Aorta (tissue), 5 donors: ENCODE measurements at places on chromosomes 4 and X. TPM values are rescaled to one million over a fixed set of nuclear protein-coding genes. Genes with fewer than 3 reads are reported as not detected.

Gene ANXA3
- 10.2 TPM for total RNA-seq

Gene MAGEE2
- total RNA-seq: not detected

Gene SSX2
- total RNA-seq: not detected

Gene FAM120C
- total RNA-seq: 10.1 TPM

Gene PKD2
- total RNA-seq: 311 TPM

Gene SLC25A4
- 72.6 TPM for total RNA-seq

Gene BTC
- total RNA-seq: 10.0 TPM

- no peaks in the 10 kb centered on the region for H3K36me3 ChIP-seq
- no peaks in the 10 kb centered on the region for H3K27me3 ChIP-seq
- H3K27ac ChIP-seq: no peak overlapping the region
These were observed 473 bp upstream of the VAMP7 start for GRCh38 chrX:155880586-155881157.

- no peak for DNase-seq
- H3K4me1 ChIP-seq: no peaks in the 10 kb centered on the region
- H3K36me3 ChIP-seq: peaks cover under 1% of the 10 kb centered on the region
- no peak overlapping the region for H3K4me3 ChIP-seq
- no peaks in the 10 kb centered on the region for H3K27me3 ChIP-seq
- H3K27ac ChIP-seq: no peak overlapping the region
These were observed 45.6 kb downstream of the RFC1 start for GRCh38 chr4:39320381-39321115.

DNA sequence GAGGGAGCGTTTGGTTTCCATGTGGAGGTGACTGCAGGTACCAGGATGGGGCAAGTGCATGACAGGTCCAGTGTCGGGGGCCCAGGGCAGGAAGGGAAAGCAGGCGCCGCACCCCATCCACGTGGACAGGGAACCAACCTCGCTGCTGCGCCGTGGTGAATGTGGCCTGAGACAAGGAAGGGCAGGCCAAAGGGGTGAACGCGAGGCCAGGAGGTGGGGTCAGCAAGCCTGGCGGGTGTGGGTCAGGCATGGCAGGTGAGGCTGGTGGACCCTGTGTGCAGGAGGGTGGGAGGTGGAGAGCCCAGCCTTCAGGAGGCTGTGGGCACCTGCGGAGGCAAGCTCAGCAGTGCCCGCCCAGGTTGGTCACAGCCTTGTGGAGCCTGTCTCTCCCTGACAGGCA lies 14.7 kb downstream of the SH3BP2 start:
- no peaks in the 10 kb centered on the region for H3K27me3 ChIP-seq
- no peak overlapping the region for H3K27ac ChIP-seq
- H3K36me3 ChIP-seq: no peaks in the 10 kb centered on the region
- H3K4me1 ChIP-seq: no peaks in the 10 kb centered on the region

DNA sequence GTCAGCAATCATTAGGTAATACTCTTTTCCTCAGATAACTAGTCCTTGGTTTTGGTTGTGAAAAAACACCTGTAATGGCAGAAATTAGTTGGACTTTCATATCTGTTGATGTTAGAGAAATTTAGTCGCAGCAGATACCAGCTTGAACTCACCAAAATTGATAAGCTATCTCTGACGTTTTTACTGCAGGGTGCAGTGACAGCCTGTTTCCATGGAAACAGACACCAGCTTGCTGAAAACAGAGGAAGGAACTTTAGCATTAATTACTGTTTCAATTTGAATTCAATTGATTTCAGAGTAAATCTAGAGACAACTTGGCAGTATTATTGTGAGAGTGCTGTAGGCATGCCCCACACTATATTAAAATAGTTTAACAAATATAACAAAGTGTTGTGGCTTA lies 246.5 kb downstream of the PPP1R2C start:
- H3K36me3 ChIP-seq: no peaks in the 10 kb centered on the region
- H3K27ac ChIP-seq: no peak overlapping the region
- no peaks in the 10 kb centered on the region for H3K4me1 ChIP-seq

DNA sequence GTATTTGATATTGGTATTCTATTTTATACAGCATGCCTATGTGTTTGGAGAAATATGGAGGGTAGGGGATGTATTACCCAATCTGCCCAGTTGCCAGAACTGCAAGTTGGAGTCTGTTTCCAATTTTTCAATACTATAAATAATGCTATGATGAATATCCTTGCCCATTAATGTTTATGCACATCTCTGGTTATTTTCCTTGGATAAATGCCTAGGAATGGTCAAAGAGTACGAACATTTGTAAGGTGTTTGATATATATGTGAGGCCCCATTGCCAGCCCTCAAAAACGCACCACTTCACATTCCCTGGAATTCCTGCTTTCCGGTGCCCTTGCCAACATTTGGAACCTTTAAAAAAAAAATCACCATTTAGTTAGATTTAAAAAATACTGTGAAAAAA lies 34.3 kb downstream of the CLDN34 start:
- no peaks in the 10 kb centered on the region for H3K27me3 ChIP-seq
- H3K36me3 ChIP-seq: no peaks in the 10 kb centered on the region
- H3K4me3 ChIP-seq: no peak overlapping the region
- no peaks in the 10 kb centered on the region for H3K4me1 ChIP-seq

GRCh38 chr4:52014903-52015302 lies 5.3 kb downstream of the LRRC66 start:
- DNase-seq: no peak
- no peak overlapping the region for H3K4me3 ChIP-seq
- H3K4me1 ChIP-seq: no peaks in the 10 kb centered on the region
- H3K27ac ChIP-seq: no peak overlapping the region
- no peaks in the 10 kb centered on the region for H3K27me3 ChIP-seq

DNA sequence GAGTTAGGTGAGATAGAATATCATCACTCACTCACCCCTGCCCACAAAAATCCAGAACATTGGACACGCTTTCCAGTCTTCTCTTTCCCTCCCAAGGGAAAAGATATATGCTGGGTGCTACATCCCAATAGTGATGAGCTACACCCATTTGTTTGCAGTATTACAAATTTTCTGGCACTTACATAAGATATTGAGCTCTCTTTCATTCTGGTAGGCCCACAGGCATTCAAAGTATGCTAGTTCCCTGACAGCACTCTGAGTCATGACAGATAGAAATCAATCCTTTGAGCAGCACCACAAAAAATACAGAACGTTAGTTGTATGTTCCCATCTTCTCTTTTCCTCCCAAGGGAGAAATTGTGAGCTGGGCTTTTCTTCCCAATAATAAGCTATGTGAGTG lies 477.6 kb upstream of the GRID2 start:
- H3K27ac ChIP-seq: no peak overlapping the region
- no peaks in the 10 kb centered on the region for H3K36me3 ChIP-seq
- no peaks in the 10 kb centered on the region for H3K27me3 ChIP-seq
- H3K4me1 ChIP-seq: no peaks in the 10 kb centered on the region
- H3K4me3 ChIP-seq: no peak overlapping the region

- DNase-seq: peak; percentile 80
- H3K27me3 ChIP-seq: no peaks in the 10 kb centered on the region
- peaks cover 3% of the 10 kb centered on the region for H3K4me1 ChIP-seq
- no peak within 1 kb of the TSS for H3K27ac ChIP-seq
- no peaks in the 10 kb centered on the region for H3K36me3 ChIP-seq
These were observed at the start of gene ZFP92 for GRCh38 chrX:153411255-153411987. ZFP92 (plus strand) TSS chrX:153411472; CDS start chrX:153418323, 6,851 bp downstream.

GRCh38 chr4:21469438-21470300 lies 478.9 kb downstream of the KCNIP4 start:
- no peak overlapping the region for H3K4me3 ChIP-seq
- no peaks in the 10 kb centered on the region for H3K4me1 ChIP-seq
- H3K27ac ChIP-seq: no peak overlapping the region
- H3K27me3 ChIP-seq: no peaks in the 10 kb centered on the region
- no peaks in the 10 kb centered on the region for H3K36me3 ChIP-seq

GRCh38 chrX:39922488-39922887 lies 175.3 kb downstream of the BCOR start:
- no peaks in the 10 kb centered on the region for H3K27me3 ChIP-seq
- no peak overlapping the region for H3K27ac ChIP-seq
- no peaks in the 10 kb centered on the region for H3K4me1 ChIP-seq
- no peaks in the 10 kb centered on the region for H3K36me3 ChIP-seq
- no peak for DNase-seq

- H3K36me3 ChIP-seq: no peaks in the 10 kb centered on the region
- H3K4me3 ChIP-seq: no peak overlapping the region
- H3K27ac ChIP-seq: no peak overlapping the region
- no peak for DNase-seq
- no peaks in the 10 kb centered on the region for H3K27me3 ChIP-seq
These were observed 52.6 kb upstream of the MTM1 start for GRCh38 chrX:150515801-150516200.

- peak overlapping the region; percentile 56 for H3K27ac ChIP-seq
- no peaks in the 10 kb centered on the region for H3K27me3 ChIP-seq
- peak; percentile 90 for DNase-seq
- no peaks in the 10 kb centered on the region for H3K36me3 ChIP-seq
- no peaks in the 10 kb centered on the region for H3K4me1 ChIP-seq
These were observed 1.5 kb downstream of the JADE1 start for GRCh38 chr4:128810871-128811570.

GRCh38 chr4:140289486-140289885 lies 84.0 kb upstream of the SCOC start:
- H3K27ac ChIP-seq: no peak overlapping the region
- H3K36me3 ChIP-seq: no peaks in the 10 kb centered on the region
- H3K27me3 ChIP-seq: peaks cover 4% of the 10 kb centered on the region
- no peak overlapping the region for H3K4me3 ChIP-seq
- no peaks in the 10 kb centered on the region for H3K4me1 ChIP-seq

- H3K4me1 ChIP-seq: no peaks in the 10 kb centered on the region
- no peaks in the 10 kb centered on the region for H3K36me3 ChIP-seq
- no peak overlapping the region for H3K4me3 ChIP-seq
- no peak overlapping the region for H3K27ac ChIP-seq
These were observed 428.2 kb upstream of the GALNT7 start for GRCh38 chr4:172740434-172740833.

DNA sequence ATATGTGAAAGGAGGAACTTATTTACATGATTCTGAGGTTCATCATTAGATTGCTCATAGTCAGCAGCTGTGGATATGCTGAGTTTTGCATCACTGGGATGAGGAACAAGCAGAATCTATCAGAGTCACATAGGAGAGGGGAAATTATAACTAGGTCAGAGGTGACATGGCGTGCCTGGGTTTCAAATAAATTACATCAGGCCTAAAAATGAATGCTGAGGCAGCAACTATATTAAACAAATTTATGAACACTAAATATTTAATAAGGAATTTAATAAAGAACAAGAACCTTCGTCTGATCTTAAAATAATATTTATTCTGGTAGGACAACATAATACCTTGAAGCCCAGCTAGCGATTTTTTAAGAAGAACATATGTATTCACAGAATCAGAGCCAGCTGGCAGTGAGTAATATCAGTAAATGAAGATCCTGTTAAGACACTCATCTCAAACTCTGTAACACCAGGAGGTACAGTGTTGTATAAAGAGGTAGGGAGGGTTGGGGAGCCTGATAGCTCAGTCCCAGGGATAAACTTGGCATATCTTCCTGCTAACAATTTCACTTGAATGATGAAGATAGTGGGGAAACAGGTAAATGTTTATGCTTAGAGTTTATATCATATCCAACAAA lies 60.9 kb upstream of the HS3ST1 start:
- H3K36me3 ChIP-seq: no peaks in the 10 kb centered on the region
- H3K27me3 ChIP-seq: no peaks in the 10 kb centered on the region
- DNase-seq: no peak
- H3K27ac ChIP-seq: no peak overlapping the region
- no peak overlapping the region for H3K4me3 ChIP-seq

- no peaks in the 10 kb centered on the region for H3K4me1 ChIP-seq
- no peaks in the 10 kb centered on the region for H3K27me3 ChIP-seq
- no peak overlapping the region for H3K27ac ChIP-seq
- DNase-seq: no peak
- no peaks in the 10 kb centered on the region for H3K36me3 ChIP-seq
These were observed 176.5 kb upstream of the DKK2 start for GRCh38 chr4:107212565-107212964.

DNA sequence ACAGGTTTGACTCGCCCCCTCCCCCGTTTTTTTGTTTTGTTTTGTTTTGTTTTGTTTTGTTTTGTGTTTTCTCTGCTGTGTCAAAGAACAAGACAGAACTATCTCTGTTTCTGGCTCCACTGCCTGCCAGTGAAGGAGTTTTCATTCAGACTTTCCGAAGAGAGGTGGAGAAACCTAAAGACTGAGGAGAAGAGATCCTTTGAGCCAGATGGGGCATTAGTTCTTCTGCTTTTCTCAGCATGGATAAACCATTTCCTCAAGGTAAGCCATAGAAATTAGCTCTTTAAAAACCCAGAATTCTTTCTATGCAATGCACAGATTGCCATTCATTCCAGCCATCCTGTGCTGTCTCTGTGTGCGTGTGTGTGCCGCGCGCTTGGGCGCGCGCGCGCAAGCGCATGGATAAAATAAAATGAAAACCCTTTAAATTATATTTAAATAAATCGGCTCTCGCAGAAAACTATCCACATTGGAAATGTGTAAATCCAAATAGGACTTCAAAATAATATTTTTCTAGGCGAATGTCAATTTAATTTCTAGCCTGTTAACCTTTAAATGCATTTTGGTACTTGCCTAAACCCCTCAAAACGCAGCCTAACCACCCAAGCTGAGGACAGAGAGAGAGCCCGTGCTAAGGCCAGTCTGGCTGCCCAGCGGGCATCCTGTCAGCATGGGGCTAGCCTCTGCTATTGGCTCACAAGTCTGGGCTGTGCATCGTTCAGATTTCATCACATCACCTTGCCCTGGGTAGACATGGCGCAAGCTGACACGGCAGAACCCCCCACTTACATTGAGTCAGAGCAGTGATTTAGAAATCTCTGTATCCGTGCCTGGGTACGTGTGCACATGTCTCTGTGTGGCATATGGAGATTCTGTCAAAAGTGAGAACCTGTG lies 113.0 kb upstream of the VAMP7 start:
- peak overlapping the region; percentile 21 for H3K4me3 ChIP-seq
- H3K27ac ChIP-seq: no peak overlapping the region
- H3K27me3 ChIP-seq: no peaks in the 10 kb centered on the region
- H3K36me3 ChIP-seq: no peaks in the 10 kb centered on the region

- peak overlapping the region; percentile 26 for H3K4me3 ChIP-seq
- DNase-seq: no peak
- no peak overlapping the region for H3K27ac ChIP-seq
- H3K36me3 ChIP-seq: no peaks in the 10 kb centered on the region
These were observed 185.3 kb upstream of the BCOR start for GRCh38 chrX:40282946-40283660.

DNA sequence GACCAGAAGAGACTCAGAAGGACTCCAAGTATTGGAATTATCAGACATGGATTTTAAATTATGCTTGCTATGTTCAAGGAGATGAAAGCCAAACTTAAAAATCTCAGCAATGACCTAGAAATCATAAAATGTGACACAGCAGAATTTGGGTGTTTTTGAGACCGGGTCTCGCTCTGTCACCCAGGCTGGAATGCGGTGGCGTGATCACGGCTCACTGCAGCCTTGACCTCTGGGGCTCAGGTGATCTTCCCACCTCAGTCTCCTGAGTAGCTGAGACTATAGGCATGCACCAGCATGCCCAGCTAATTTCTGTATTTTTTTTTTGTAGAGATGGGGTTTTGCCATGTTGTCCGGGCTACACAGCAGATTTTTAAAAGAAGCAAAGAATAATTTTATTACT lies 12.7 kb downstream of the TAB3 start:
- H3K27ac ChIP-seq: no peak overlapping the region
- no peaks in the 10 kb centered on the region for H3K27me3 ChIP-seq
- H3K36me3 ChIP-seq: no peaks in the 10 kb centered on the region
- H3K4me1 ChIP-seq: no peaks in the 10 kb centered on the region

- H3K27me3 ChIP-seq: no peaks in the 10 kb centered on the region
- no peaks in the 10 kb centered on the region for H3K36me3 ChIP-seq
- H3K27ac ChIP-seq: no peak overlapping the region
- no peak for DNase-seq
- no peak overlapping the region for H3K4me3 ChIP-seq
These were observed 52.2 kb downstream of the RAPGEF2 start for GRCh38 chr4:159155119-159155518.

GRCh38 chrX:119292445-119292844 lies 56.4 kb downstream of the PGRMC1 start:
- no peak overlapping the region for H3K4me3 ChIP-seq
- H3K27me3 ChIP-seq: no peaks in the 10 kb centered on the region
- DNase-seq: no peak
- no peaks in the 10 kb centered on the region for H3K36me3 ChIP-seq
- H3K27ac ChIP-seq: no peak overlapping the region
- no peaks in the 10 kb centered on the region for H3K4me1 ChIP-seq
